ENCODE measurements at places on chromosomes 16 and 17.

- no peak for DNase-seq
Observed at GRCh38 chr17:56009795-56010651, 143.3 kb upstream of the ANKFN1 start.

DNA sequence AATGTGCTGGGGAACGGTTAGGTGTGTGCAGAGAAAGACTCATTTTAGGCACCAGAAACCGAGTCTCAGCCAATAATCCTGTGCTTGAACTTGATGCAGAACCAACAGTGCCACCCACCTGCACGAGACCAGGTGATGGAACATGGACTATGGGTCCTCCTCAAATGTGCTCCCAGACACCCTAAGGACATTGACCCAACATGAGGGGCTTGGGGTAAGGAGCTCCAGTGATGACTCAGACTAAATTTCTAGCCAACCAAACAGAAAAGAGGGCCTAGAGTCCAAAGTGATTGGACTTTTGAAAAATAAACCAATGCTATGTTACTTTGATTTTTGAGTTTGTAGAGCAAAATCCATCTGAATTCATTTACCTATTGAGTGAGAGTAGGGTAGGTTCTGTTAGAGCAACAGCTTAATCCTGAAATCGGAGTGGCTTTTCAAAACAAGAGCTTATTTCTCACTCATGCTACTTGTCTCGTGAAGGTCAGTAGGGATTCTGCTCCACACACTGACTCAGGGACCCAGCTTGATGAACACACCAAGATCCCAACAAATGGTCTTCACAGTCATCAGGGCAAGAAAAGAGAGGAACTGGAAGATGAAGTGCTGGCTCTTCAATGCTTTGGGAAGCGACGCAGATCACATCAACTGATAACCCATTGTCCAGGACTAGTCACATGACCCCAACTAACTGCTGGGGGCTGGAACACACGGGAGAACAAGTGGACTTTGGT lies 21.8 kb downstream of the FAM20A start:
- no peak for DNase-seq

DNA sequence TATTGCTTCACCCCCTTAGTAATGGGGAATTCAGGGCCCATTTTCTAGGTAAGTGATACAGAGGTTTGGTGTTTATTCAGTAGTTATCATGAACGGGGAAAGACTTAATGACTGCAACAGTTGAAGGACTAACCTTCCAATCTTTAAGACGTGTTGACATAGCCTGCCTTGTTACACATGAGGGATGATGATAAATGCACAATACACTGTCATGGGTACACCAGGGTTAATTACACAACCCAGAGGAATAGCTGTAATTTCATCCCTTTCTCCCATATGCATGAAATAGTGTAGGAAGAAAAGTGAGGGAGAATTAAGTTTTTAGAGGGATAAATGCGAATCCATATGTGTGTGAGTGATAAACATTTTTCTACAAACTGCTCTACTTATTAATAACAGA lies 10.7 kb downstream of the MYH4 start:
- DNase-seq, result no peak

- DNase-seq, result no peak
Observed at GRCh38 chr16:70689970-70690891, 4.4 kb upstream of the MTSS2 start.

DNA sequence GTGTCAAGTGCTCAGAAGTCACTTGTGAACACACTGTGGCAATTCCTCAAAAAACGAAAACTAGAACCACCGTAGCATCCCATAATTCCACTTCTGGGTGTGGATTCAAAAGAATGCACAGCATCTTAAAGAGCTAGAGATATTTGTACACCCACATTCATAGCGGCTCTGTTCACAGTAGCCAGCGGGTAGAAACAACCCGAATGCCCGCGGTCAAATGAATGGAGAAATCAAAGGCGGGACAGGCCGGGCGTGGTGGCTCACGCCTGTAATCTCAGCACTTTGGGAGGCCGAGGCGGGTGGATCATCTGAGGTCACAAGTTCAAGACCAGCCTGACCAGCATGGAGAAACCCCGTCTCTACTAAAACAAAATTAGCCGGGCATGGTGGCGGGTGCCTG lies 337.5 kb downstream of the SEC14L1 start:
- no peak for DNase-seq

DNA sequence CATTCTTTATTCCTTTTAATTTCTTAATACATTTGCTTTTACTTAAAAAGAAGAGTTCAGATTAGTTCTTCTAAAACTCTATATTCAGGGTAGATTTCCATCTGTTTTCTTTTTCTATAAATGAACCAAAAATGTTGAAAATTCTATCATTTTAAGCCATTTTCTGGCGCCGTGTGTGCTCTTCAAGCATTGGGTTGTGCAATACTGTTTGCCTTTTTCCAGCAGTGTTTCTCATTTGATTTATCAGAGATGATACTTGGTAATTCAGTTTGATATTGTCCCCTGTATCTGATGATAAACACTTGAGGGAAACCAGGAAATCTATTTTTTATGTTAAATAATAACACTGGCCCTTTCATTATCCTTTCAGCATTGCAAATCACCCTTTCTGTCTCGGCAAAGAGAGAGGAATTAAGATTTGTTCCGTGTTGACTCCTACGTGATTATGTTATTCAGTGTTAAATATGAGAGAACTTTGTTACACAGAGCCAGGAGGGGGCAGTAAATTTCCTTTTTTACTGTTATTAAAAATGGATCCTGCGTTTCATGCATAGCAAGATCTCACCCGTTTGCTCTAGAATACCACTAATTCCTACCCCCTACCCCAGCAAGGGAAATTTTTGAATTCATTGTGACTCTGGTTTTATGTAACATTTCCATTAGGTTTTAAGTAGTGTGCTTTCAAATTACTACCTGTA lies 606.9 kb upstream of the RBFOX1 start:
- no peak for DNase-seq

All from NCI-H2081 (cell line).